GM04504 (cell line): ENCODE measurements at places on chromosomes 11 and 22.

DNA sequence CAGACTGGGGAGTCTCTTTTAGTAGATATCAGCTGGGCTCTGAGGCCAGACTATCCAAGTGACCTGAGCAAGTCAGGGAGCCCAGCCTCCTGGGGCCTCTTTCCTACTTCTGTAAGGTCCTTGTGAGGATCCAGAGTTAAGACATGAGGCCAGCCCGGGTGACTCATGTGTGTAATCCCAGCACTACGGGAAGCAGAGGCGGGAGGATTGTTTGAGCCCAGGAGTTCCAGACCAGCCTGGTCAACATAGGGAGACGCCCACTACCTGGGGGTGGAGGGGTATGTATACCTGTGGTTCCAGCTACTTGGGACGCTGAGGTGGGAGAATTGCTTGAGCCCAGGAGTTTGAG lies 36.9 kb upstream of the POLA2 start:
- DNase-seq, result peak; percentile 42

DNA sequence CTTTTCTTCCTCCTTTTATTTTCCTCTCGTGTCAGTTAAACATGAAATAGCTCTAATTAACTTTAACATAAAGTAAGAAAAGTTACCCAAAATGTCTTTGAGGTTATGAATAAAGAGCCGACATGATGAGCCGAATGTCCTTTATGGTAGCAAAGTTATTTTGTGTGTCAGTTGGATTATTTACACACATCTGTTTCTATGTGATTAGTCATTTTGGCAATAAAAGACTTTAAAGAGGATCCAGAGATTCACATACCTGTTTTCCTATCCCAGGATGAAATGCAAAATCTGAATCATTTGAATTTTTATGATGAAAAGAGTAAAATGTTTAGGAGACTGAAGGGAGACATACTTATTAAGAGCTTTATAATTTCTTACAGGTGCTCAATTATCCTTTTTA lies 34.0 kb upstream of the TECTA start:
- DNase-seq, result no peak

DNA sequence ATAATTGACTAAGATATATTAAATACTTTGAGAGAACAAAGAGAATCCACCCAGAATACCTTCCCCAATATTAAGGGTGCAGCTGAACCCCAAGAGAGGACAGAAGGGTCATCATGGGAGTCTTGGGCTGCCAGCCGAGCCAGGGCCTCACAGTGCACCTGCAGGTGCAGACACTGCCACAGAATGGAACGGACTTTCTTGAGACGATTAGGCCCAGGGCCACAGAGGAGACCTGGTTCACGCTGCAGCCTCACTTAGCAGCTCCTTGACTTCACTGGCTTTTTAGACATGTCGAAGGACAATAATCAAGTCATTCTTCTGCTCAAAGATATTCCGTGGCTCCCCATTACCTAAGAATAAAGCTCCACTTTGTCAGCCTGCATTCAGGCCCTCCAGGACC lies 100.6 kb downstream of the PHF21B start:
- no peak for DNase-seq

- no peak for DNase-seq
These were observed 247.2 kb upstream of the CADM1 start for GRCh38 chr11:115751243-115752015.

DNA sequence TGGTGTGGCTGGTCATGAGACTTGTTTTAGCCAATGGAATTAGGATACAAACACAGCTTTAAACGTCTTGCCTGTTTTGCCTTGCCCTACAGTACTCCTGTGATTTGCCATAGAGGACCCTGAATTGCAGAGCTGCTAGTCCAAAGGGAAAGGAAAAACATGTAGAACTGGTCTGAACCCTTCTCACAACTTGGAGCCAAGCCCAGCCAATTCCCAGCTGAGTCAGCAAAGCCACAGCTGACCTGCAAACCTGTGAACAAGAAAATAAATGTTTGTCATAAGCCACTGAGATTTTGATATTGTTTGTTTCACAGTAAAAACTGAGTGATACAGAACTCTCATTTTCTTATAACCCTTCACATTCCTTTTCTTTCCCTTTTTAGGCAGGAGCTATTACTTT lies 360.5 kb upstream of the API5 start:
- no peak for DNase-seq
